ENCODE measurements at places on chromosomes 3 and 15. TPM values are rescaled to one million over a fixed set of nuclear protein-coding genes. Genes with fewer than 3 reads are reported as not detected.

The TMEM39A gene
- total RNA-seq = 92.5 TPM

The ZPLD1 gene
- total RNA-seq = 0.42 TPM

The IL5RA gene
- not detected for total RNA-seq

The TM6SF1 gene
- 2.5 TPM for total RNA-seq

The THRB gene
- total RNA-seq = not detected

The COMMD4 gene
- 39.5 TPM for total RNA-seq

The TPM1 gene
- 2,698 TPM for total RNA-seq

The SERPINI1 gene
- total RNA-seq = 7.1 TPM

The APBA2 gene
- 42.1 TPM for total RNA-seq

The LHFPL4 gene
- not detected for total RNA-seq

The ALS2CL gene
- total RNA-seq = 0.30 TPM

The NR1I2 gene
- not detected for total RNA-seq

The HLTF gene
- total RNA-seq = 63.8 TPM

The SMCO1 gene
- total RNA-seq = not detected

The SEMA3G gene
- total RNA-seq = 0.09 TPM

The FEZF2 gene
- total RNA-seq = not detected

The FBXW12 gene
- total RNA-seq = not detected

The TEX55 gene
- not detected for total RNA-seq

The SHF gene
- 1.5 TPM for total RNA-seq

The THPO gene
- not detected for total RNA-seq

The LEKR1 gene
- 0.59 TPM for total RNA-seq

The CD96 gene
- total RNA-seq = not detected

The MCCC1 gene
- total RNA-seq = 17.8 TPM

The ITIH1 gene
- not detected for total RNA-seq

The ICE2 gene
- 29.4 TPM for total RNA-seq

The RNF168 gene
- total RNA-seq = 18.8 TPM

The MYL3 gene
- not detected for total RNA-seq

The SPINK8 gene
- total RNA-seq = not detected

The LMAN1L gene
- not detected for total RNA-seq

The SPTSSB gene
- not detected for total RNA-seq

The SH2D7 gene
- total RNA-seq = not detected

The USP3 gene
- total RNA-seq = 33.6 TPM

The ANKDD1A gene
- 4.8 TPM for total RNA-seq

The ILDR1 gene
- not detected for total RNA-seq

The GOLGA8N gene
- total RNA-seq = 3.5 TPM
